ENCODE measurements at places on chromosomes 16 and 17. TPM values are rescaled to one million over a fixed set of nuclear protein-coding genes. Genes with fewer than 3 reads are reported as not detected.

DNA sequence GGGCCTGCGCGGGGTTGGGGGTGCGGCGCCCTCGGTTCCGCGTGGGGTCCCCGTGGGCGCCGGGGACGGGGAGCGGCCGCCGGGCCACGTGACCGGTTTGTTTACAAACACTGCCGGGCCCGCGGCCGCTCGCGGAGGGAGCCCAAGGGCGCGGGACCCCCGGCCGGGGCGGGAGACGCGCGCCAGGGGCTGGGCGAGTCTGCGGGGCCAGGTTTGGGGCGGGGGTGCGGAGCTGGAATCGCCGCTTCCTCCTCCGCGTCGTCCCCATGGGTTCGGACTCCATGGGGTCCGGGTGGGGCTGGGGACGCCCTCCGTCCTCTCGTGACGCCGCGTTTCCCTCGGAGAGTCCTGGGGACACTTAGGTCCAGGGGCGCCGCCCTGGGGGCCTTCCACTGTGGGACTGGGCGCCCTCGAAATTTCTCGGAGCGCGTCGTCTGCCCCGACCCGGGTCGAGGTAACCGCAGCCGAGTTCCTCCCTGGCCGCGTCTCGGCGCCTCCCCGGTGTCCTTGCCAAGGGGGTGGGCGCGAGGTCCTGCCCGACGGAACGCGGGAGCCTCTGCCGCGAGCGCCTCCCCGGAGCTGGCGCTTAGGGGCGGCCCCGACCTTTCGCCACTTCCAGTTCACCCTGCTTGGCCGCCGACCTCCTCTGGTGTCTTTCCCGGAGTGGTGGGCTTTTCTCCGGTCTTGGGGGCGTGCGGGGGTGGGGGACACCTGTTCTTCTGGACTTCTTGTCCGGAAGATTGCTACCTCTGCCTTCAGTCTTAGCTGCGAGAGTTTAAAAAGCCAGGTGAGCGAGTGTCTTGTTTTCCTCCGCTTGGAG lies 684 bp downstream of the YPEL2 start:
- no peaks in the 10 kb centered on the region for H3K36me3 ChIP-seq
- DNase-seq, result peak; percentile 51
- peak overlapping the region; percentile 99 for H3K4me3 ChIP-seq

- H3K27me3 ChIP-seq, result no peaks in the 10 kb centered on the region
- DNase-seq, result no peak
- H3K27ac ChIP-seq, result no peak overlapping the region
- no peak overlapping the region for H3K4me3 ChIP-seq
Measured at GRCh38 chr17:37176723-37177122, 199.1 kb upstream of the C17orf78 start.

Gene AGRP
- total RNA-seq, result not detected

DNA sequence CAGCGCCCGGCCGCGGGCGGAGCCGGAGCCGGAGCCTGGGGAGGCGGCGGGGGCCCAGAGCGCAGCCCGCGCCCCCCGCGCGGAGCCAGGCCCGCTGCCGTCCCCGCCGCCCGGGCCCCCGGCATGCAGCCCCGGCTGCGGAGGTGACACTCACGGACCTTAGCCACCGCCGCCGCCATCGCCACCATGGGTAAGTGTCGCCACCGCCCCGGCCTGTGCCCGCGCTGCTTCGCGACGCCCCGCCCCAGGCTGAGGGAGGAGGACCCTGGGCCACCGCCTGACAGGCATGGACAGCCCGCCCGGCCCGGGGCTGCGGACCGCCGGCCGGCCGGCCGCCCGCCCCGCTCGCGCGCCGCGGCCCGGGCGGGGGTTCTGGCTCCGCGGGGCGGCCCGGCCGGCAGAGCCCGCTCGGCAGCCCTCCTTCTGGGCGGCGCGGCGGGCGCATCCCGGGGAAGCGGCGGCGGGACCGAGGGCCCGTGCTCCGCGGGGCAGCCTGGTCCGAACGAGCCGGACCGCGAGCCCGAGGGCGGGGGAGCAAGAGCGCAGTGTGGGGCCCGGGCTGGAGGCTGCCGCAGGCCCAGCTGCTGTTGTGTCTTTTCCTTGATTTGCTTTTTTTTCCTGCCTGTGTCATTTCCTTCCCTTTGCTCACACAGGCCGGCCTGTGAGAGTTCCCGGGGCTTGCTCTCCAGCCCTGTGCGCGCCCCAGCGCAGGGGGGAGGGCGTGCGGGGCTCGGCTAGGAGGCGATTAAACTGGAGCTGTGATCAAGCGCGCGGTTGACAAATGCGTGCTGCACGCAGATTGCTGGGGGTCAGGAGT lies 565 bp downstream of the MAP3K3 start:
- peak; percentile 72 for DNase-seq
- peak overlapping the region; percentile 79 for H3K27ac ChIP-seq
- H3K4me1 ChIP-seq, result peaks cover 13% of the 10 kb centered on the region
- no peaks in the 10 kb centered on the region for H3K27me3 ChIP-seq
- no peaks in the 10 kb centered on the region for H3K36me3 ChIP-seq

DNA sequence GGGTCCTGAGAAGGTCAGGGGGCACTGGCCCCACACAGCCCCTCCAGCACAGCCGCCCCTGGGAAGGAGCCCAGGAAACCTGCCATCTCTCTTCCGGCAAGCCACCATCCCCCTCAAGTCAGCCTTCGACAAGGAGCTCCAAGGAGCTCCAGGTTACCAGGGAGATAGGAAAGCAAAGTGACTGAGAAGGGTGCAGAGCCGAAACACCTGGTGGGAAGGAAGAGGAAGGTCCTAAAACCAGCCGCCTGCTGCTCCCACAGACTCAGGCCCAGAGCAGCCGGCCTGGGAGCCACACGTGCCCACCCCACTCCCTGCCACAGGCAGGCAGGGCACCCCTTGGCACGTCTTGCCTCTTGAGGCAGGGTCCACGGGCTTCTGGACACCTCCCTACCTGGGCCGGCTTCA lies 80.7 kb downstream of the TIMM22 start:
- H3K4me1 ChIP-seq, result peaks cover 32% of the 10 kb centered on the region
- no peak overlapping the region for H3K4me3 ChIP-seq
- peaks cover 2% of the 10 kb centered on the region for H3K36me3 ChIP-seq
- no peaks in the 10 kb centered on the region for H3K27me3 ChIP-seq
- no peak for DNase-seq

Gene KCNJ16
- not detected for total RNA-seq

- no peaks in the 10 kb centered on the region for H3K36me3 ChIP-seq
- no peak overlapping the region for H3K4me3 ChIP-seq
- no peak overlapping the region for H3K27ac ChIP-seq
- H3K27me3 ChIP-seq, result peaks cover 6% of the 10 kb centered on the region
- DNase-seq, result no peak
Measured at GRCh38 chr17:74459622-74460021, 6.8 kb upstream of the CD300A start.

DNA sequence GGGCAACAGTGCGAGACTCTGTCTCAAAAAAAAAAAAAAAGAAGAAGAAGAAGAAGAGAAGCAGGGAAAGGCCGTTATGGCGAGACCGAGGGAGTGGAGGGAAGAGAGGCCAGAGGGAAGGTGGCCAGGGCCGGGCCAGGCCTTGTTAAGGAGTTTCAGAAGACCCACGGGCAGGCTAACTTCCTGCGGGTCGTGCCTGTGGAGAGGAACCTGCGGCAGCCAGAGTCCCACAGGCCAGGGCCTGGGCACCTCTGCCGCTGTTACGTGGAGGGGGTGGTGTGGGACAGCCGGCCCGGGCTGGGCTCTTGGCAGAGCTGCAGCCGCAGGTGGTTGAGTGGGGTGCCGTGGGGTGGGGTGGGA lies 5.4 kb downstream of the WDR81 start:
- no peak for DNase-seq
- no peak overlapping the region for H3K4me3 ChIP-seq
- no peak overlapping the region for H3K27ac ChIP-seq

DNA sequence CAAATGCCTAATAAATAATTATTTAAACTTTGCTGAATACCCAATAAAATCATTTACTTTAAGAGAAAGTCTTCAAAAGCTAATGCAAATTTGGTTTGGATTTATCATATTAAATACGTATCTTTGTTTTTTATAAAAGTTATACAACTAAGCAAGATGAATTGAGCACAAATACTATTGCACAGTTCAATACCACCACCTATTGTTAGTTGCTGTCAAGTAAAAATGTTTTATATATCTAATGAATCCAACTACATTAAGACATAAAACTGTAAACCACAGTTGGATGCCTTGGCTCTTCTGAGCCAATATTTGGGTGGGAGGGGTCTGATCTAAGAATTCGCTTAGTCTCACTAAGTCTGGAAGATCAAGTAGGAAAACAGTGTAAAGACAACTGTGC lies 7.7 kb downstream of the FBXL20 start:
- no peak overlapping the region for H3K27ac ChIP-seq
- no peak overlapping the region for H3K4me3 ChIP-seq
- no peaks in the 10 kb centered on the region for H3K27me3 ChIP-seq
- no peaks in the 10 kb centered on the region for H3K36me3 ChIP-seq
- H3K4me1 ChIP-seq, result no peaks in the 10 kb centered on the region

GRCh38 chr17:42286411-42287221 lies 1.7 kb upstream of the STAT5A start:
- H3K27me3 ChIP-seq, result peaks cover 31% of the 10 kb centered on the region
- no peak for DNase-seq
- no peaks in the 10 kb centered on the region for H3K36me3 ChIP-seq

GRCh38 chr16:14007450-14007849 lies 63.7 kb upstream of the MRTFB start:
- peaks cover 8% of the 10 kb centered on the region for H3K4me1 ChIP-seq
- H3K27me3 ChIP-seq, result no peaks in the 10 kb centered on the region
- no peak overlapping the region for H3K27ac ChIP-seq
- no peaks in the 10 kb centered on the region for H3K36me3 ChIP-seq

Gene THRA
- 78.1 TPM for total RNA-seq

DNA sequence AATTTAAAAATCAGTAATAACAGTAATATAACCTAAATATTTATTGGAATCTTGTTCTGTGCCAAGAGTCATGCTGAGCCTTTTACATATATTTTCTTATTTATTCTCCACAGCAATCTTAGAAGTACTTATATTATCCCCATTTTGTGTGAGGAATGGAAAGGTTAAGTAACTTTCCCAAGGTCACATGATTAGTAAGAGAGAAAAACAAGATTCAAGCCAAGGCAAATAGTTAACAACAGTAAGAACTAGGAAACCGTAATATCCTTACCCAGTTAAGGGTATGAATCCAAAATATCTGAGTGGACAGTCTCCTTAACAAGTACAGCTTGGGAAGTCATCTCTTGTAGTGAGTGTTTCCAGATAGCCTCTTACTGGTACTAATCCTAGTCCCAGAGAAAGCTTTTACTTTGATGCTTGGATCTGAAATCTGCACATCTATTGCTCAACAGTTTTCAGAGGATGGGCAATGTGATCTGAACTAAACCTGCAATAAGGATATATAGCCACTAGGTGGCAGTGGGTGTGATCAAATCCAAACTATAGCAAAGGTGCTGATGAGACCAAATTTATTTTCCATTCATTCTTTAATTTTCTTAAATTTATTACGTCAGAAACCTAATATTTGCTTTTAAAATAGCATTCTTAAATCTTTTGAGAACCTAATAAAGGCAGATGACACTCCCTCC lies 23.3 kb downstream of the SHISA6 start:
- H3K36me3 ChIP-seq, result no peaks in the 10 kb centered on the region
- H3K27ac ChIP-seq, result no peak overlapping the region
- no peaks in the 10 kb centered on the region for H3K4me1 ChIP-seq
